Activated CD4-positive, alpha-beta T cell treated with anti-CD3 and anti-CD28 coated beads, Interleukin-2, Interleukin-4, amounts not matched to agents 100 ng/mL and 50 ng/mL, durations not matched to agents 16 hours and 8 hours (primary cell): ENCODE measurements at places on chromosomes 7 and 10.
A peak's percentile ranks its signal among the peaks of the same experiment; 100 is the strongest.

GRCh38 chr7:100435401-100436304 is 644 bp downstream of the PPP1R35 start:
- peak; percentile 23 for DNase-seq

GRCh38 chr7:27779873-27780272 is 39.9 kb downstream of the TAX1BP1 start:
- no peak for DNase-seq

DNA sequence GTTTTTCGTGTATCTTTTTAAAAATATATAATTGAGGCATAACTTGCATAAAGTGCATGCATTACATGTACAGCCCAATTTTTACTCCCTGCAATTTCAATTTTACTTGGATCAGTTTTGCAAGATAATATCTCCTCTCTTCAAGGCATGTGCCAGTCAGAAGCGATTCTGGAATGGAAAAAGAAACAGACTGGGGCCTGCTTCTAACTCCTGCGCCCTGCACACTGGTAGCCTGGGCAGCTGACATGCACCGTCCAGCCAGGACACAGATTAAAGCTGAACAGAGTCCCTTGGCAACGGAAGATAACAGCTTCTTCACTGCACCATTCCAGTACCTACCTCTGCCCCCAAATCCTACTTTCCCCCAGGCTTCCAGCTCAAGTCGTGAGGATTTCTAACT is 182.1 kb downstream of the FAM107B start:
- no peak for DNase-seq

GRCh38 chr7:130226333-130226732 is 18.7 kb downstream of the SSMEM1 start:
- DNase-seq = no peak

- DNase-seq = no peak
These were observed 425.8 kb upstream of the NRP1 start for GRCh38 chr10:33760056-33760943.
